ENCODE measurements at places on chromosomes 6 and 20.

DNA sequence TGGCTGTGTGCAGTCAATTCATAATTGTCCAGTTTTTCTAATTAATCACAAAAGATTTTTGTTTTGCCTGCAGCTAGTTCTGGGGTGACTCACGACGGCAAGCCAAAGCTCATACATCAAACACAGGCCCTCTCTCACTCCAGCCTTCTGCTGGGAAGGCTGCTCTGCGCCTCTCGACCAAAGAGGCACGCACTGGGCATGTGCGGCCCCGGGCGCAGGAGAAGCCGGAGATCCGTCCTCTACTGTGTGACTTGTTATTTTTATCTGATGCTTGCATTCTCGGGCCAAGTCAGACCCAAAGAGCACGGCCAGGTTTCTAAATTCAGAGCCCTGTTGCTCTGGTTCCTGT lies 98.5 kb downstream of the TFAP2A start:
- no peak for DNase-seq

DNA sequence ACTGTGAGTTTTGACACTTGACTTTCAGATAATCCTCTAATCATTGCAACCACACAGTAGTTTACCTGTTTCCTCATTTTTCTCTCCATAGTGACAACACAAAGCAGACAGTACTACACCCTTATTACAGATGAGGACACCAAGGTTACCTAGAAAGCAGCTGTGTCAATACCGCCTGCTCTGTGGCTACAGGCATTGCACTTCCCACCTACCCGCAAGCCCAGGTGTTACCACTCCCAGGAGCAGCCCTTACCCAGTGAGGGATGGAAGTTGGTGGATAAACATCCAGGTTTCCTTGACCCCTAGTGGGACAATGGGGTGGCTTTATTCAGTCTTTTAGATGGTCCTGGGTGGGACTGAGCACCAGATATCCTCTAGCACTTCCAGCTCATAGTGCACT lies 503.6 kb downstream of the PTPRT start:
- DNase-seq, result no peak

DNA sequence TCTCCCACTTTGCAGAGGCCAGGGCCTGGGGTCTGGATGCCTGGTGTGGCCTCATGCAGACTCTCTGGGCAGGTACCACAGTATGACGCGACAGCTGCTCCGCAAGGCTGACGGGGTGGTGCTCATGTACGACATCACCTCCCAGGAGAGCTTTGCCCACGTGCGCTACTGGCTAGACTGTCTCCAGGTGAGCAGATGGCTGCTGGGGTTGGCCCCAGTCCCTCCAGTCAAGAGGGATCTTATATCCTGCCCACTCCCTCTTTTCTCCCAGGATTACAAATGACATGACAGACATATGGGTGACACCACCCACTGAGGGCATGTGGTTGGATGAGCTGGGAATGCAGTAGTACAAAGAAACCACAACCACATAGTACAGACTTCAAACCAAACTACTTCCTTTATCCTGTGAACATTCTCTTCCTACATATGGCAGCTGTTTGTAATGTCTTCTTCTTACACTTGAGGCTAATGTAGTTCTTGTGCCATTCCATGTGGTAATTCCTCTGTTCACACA lies 29.9 kb downstream of the RAB44 start:
- no peak for DNase-seq

- no peak for DNase-seq
Measured at GRCh38 chr6:12958052-12958706, 241.6 kb downstream of the PHACTR1 start.

- no peak for DNase-seq
Measured at GRCh38 chr6:11404838-11405237, 132.7 kb upstream of the TMEM170B start.

DNA sequence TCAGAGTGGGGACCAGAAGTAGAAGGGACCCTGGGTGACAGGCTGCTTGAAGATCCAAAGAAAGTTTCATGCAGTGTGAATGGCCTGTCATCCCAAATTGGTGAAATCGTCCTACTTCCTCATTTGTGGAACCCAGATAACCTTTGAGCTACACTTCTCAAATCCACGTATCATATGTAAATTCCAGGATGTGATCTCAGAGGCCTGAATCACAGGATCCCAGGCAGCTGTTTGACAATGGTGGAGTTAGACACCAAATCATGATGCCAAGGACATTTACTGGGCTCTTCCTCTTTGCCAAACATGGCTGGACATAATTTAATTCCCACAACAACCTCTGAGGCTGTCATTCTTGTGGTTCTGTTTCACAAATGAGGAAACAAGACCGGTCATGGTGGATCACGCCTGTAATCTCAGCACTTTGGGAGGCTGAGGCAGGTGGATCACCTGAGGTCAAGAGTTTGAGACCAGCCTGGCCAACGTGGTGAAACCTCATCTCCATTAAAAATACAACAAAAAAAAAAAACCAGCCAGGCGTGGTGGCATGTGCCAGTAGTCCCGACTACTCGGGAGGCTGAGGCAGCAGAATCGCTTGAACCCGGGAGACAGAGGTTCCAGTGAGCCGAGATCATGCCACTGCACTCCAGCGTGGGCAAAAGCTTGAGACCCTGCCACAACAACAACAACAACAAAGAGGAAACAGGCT lies 39.9 kb upstream of the TTPAL start:
- no peak for DNase-seq

DNA sequence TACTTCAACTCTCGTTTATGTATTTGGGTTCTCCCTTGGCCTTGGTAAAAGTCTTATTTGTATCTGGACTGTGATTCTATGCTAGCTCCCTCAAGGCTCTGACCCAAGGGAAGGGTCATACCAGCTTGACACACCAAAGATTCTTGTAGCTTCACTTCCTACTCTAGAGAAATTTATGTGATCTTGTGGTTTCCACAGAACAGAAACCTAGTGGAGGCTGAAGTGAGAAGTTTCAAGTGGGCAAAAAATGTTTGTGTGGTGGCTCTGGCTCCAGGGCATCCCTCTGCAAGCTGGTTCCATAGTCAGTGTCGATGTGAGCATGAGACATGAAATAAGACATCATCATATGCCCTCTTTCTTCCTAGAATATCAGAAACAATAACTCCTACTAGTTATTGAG lies 48.1 kb upstream of the TNFRSF21 start:
- DNase-seq, result no peak

GRCh38 chr20:36315545-36316351 lies 9.6 kb downstream of the DLGAP4 start:
- DNase-seq, result no peak

DNA sequence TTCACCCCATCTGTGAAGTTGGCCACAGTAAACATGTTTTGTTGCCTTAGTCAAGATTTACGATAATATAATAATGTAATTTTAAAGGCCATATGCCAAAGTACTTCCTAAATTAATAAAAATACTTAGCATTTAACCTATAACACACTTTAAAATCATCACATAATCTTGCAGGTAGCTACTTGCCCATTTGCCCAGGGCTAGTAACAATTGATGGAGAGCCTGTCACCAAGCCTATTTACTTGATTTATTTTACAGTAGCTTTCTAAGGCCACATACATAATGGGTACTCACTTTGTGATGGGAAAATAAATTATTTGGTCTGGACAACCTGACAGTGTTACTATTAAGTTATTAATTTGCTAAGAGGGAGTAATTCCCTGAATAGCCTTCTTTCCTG lies 14.5 kb downstream of the BTBD9 start:
- no peak for DNase-seq

GRCh38 chr6:34745277-34746103 lies 11.8 kb upstream of the SNRPC start:
- DNase-seq, result no peak

- DNase-seq, result no peak
Measured at GRCh38 chr20:54429364-54429763, 46.0 kb upstream of the DOK5 start.

DNA sequence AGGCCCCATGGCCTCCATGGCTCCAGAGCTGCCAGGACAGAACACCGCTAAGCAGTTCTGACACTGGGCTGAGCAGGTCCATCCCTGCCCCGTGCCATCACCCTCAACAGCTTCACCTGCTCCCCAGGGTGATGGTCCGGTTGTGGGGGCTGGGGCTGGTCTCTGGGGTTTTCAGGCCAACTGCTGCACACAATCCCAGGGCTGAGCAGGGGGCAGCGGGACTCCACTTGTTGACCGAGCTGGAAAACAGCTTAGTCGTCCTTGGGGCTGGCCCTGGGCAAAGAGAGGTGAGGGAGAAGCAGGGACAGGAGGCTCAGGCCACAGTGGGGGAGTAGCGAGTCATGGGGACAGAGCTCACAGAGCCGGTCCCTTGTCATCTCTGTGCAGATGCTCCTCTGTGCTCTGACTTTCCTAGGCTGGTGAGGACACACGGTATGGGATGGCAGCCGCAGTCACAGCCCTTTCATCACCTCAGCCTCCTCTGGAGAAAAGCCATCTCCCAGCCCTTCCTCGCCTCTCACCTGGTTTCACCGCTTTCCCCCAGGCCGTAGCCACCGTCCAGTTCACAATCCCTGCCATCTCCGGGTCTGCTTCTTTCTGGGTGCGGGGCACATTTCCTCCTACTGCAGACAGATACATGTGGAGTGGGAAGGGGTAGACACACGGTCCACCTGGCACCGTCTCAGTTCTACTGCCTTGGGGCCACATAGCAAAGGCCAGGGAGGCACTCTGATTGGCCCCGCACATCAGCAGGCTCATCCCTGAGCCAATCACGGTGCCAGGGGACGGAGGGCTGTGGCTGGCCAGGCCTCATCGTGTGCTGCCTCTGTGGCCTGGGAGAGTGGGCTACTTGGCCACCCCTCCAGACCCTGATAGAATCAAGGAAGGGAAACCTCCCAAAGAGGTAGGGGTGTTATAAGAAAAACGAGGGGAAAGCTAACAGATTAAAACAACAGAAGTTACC lies 19.1 kb downstream of the MDFI start:
- no peak for DNase-seq

Measured in central memory CD4-positive, alpha-beta T cell (primary cell).